ENCODE measurements at places on chromosomes 1 and 21. TPM values are rescaled to one million over a fixed set of nuclear protein-coding genes. Genes with fewer than 3 reads are reported as not detected.

Gene RBBP5
- total RNA-seq, result 25.5 TPM

DNA sequence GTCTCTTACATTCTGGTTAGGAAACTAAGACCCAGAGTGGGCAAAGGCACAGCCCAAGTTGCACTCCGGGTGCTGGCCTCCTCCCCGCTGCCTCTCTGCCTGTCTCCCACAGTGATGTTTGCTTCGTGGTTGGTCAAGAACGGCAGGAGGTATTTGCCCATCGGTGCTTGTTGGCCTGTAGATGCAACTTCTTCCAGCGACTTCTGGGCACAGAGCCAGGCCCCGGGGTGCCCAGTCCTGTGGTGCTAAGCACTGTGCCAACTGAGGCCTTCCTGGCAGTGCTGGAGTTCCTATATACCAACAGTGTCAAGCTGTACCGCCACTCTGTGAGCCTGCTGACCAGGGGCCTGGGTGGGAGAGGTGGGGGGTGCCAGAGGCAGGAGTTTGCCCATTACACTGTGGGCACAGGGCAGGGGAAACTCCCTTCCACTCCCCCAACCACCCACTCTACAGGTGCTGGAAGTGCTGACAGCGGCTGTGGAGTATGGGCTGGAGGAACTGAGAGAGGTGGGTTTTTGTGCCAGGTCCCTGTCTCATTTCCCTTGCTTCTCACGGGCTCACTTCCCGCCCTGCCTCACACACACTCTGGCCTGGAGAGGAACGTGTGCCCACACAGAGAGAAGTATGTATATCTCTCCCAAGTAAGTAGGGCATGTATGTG is 1.9 kb downstream of the BTBD19 start:
- H3K4me1 ChIP-seq, result peaks cover 30% of the 10 kb centered on the region
- H3K36me3 ChIP-seq, result no peaks in the 10 kb centered on the region
- no peaks in the 10 kb centered on the region for H3K27me3 ChIP-seq
- peak; percentile 96 for DNase-seq
- no peak overlapping the region for H3K4me3 ChIP-seq
- H3K27ac ChIP-seq, result peak overlapping the region; percentile 100

- no peaks in the 10 kb centered on the region for H3K4me1 ChIP-seq
- H3K27ac ChIP-seq, result no peak overlapping the region
- no peak for DNase-seq
- H3K36me3 ChIP-seq, result no peaks in the 10 kb centered on the region
- no peak overlapping the region for H3K4me3 ChIP-seq
- H3K27me3 ChIP-seq, result no peaks in the 10 kb centered on the region
Measured at GRCh38 chr1:92882819-92883218, 51.0 kb downstream of the RPL5 start.

GRCh38 chr1:218480588-218481099 is 135.5 kb downstream of the TGFB2 start:
- H3K27me3 ChIP-seq, result no peaks in the 10 kb centered on the region
- H3K27ac ChIP-seq, result peak overlapping the region; percentile 87
- DNase-seq, result no peak
- no peak overlapping the region for H3K4me3 ChIP-seq
- H3K36me3 ChIP-seq, result no peaks in the 10 kb centered on the region

GRCh38 chr1:24018611-24019580 is 38.8 kb upstream of the SRSF10 start:
- no peaks in the 10 kb centered on the region for H3K27me3 ChIP-seq
- H3K4me3 ChIP-seq, result peak overlapping the region; percentile 9
- DNase-seq, result peak; percentile 97
- no peaks in the 10 kb centered on the region for H3K36me3 ChIP-seq
- H3K27ac ChIP-seq, result peak overlapping the region; percentile 92
- H3K4me1 ChIP-seq, result peaks cover 10% of the 10 kb centered on the region

DNA sequence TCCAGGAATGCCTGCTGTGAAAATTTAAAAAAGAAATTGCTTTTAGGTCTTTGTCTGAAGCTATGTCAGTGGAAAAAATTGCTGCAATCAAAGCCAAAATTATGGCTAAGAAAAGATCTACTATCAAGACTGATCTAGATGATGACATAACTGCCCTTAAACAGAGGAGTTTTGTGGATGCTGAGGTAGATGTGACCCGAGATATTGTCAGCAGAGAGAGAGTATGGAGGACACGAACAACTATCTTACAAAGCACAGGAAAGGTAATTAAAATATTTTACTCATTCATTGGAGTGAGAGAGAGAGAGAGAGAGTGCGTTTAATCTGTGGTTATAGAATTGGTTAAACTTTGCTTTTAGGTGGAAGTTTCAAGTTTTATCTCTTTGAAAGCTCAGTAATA is 20.0 kb downstream of the CDC73 start:
- no peaks in the 10 kb centered on the region for H3K27me3 ChIP-seq
- H3K36me3 ChIP-seq, result no peaks in the 10 kb centered on the region
- H3K4me1 ChIP-seq, result no peaks in the 10 kb centered on the region
- DNase-seq, result no peak
- no peak overlapping the region for H3K27ac ChIP-seq

Gene CHIA
- total RNA-seq, result not detected

DNA sequence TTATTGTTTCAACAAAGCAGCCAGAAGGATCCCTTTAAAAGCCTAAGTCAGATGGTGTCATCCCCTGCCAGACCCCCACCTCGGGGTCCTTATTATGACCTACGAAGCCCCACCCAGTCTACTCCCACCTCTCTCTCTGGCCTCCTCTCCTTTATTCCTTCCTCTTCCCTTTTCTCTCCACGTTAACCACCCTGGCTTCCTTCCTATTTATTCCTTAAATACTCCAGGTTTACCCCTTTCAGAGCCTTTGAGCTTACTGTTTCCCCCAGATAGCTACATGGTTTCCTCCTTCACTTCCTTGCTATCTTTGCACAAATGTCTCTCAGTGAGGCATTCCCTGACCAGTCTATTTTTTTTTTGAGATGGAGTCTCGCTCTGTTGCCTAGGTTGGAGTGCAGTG is 12.0 kb upstream of the SLC9A1 start:
- H3K36me3 ChIP-seq, result no peaks in the 10 kb centered on the region
- H3K4me3 ChIP-seq, result no peak overlapping the region
- no peak overlapping the region for H3K27ac ChIP-seq
- no peaks in the 10 kb centered on the region for H3K27me3 ChIP-seq

- H3K27ac ChIP-seq, result no peak overlapping the region
- H3K36me3 ChIP-seq, result no peaks in the 10 kb centered on the region
Measured at GRCh38 chr1:240734001-240734400, 122.0 kb upstream of the GREM2 start.

- no peaks in the 10 kb centered on the region for H3K36me3 ChIP-seq
- DNase-seq, result no peak
- no peaks in the 10 kb centered on the region for H3K4me1 ChIP-seq
Measured at GRCh38 chr1:94552071-94552586, 10.6 kb upstream of the F3 start.

GRCh38 chr1:88371436-88372023 is 312.5 kb upstream of the PKN2 start:
- no peak overlapping the region for H3K4me3 ChIP-seq
- no peaks in the 10 kb centered on the region for H3K27me3 ChIP-seq
- H3K27ac ChIP-seq, result no peak overlapping the region
- no peak for DNase-seq
- no peaks in the 10 kb centered on the region for H3K4me1 ChIP-seq
- no peaks in the 10 kb centered on the region for H3K36me3 ChIP-seq

Gene TCHHL1
- not detected for total RNA-seq

DNA sequence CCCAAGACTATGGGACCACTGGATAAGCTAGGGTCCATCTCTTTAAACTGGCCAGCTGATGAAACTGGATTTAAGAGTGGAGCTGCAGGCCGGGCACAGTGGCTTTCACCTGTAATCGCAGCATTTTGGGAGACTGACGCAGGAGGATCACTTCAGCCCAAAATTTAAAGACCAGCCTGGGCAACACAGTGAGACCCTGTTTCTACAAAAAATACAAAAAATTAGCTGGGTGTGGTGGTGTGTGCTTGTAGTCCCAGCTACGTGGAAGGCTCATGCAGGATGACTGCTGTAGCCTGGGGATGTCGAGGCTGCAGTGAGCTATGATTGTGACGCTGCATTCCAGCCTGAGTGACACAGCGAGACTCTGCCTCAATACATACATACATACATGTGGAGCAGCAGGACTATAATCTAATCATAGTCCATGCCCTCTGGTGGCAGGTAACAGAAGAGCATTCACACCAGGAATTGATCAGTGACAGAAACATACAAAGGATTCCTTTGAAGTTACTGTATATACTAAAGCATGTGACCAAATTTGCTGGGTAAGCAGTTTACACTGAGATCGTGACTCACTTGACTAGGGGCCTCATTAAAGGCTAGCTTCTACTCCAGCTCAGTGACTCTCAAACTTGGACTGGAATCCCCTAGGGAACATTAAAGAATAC is 101.5 kb upstream of the SLFNL1 start:
- H3K27me3 ChIP-seq, result no peaks in the 10 kb centered on the region
- no peaks in the 10 kb centered on the region for H3K4me1 ChIP-seq
- no peak overlapping the region for H3K27ac ChIP-seq

Gene PLCH2
- total RNA-seq, result 12.0 TPM

Gene DDR2
- 47.2 TPM for total RNA-seq

- no peaks in the 10 kb centered on the region for H3K36me3 ChIP-seq
- peaks cover under 1% of the 10 kb centered on the region for H3K4me1 ChIP-seq
- H3K27ac ChIP-seq, result no peak overlapping the region
Measured at GRCh38 chr1:67689267-67690017, 4.4 kb downstream of the GADD45A start.

Gene MAP3K21
- 9.5 TPM for total RNA-seq

Gene HMCN1
- total RNA-seq, result 11.9 TPM

DNA sequence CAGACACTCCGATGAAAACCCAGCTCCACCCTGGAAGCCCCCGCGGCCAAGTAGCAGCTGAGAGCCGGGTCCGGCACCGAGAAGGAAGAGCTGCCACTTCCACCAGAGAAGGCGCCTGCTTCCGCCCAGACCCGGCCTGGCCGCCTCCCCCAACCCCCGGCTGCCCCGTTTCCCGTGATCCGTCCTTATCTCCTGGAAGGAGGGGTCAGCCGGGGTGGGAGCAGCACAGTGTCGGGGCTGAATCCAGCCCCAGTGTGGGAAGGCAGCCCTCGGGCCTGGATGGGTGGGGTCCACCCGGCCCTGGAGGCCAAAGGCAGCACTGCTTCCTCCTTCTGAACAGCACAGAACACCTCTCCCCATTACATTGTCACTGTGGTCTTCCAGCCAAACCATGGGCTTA is 69.4 kb downstream of the MEGF6 start:
- no peak for DNase-seq
- H3K4me1 ChIP-seq, result peaks cover 5% of the 10 kb centered on the region
- H3K4me3 ChIP-seq, result no peak overlapping the region
- peak overlapping the region; percentile 75 for H3K27ac ChIP-seq
- H3K27me3 ChIP-seq, result no peaks in the 10 kb centered on the region

- H3K4me1 ChIP-seq, result no peaks in the 10 kb centered on the region
- DNase-seq, result no peak
- H3K27me3 ChIP-seq, result no peaks in the 10 kb centered on the region
- H3K36me3 ChIP-seq, result no peaks in the 10 kb centered on the region
- H3K27ac ChIP-seq, result no peak overlapping the region
Measured at GRCh38 chr1:39842836-39843235, 40.5 kb downstream of the TRIT1 start.

Gene FLG2
- not detected for total RNA-seq

DNA sequence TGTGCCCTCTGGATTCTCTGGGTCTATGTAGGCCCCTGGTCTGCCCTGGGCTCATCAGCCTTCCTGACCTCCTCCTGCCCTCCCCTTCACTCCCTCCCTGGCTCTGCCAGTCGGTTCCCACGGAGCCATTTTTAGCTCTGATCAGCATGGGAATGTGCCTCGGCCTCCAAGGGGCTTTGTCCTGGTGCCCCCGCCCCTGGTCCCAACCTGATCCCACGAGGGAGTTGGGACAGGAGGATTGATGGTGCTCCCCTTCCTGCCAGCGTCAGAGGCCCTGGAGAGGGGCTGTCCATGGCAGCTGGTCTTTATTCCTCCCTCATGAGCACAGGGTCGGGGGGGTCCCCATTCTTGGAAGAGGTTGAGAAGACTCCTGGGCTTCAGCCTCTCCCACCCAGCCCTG is 24.9 kb downstream of the ETNK2 start:
- peak overlapping the region; percentile 29 for H3K27ac ChIP-seq
- H3K4me3 ChIP-seq, result no peak overlapping the region
- no peaks in the 10 kb centered on the region for H3K36me3 ChIP-seq
- no peaks in the 10 kb centered on the region for H3K27me3 ChIP-seq
- no peak for DNase-seq

- H3K27me3 ChIP-seq, result no peaks in the 10 kb centered on the region
- H3K4me3 ChIP-seq, result no peak overlapping the region
- H3K4me1 ChIP-seq, result no peaks in the 10 kb centered on the region
- no peaks in the 10 kb centered on the region for H3K36me3 ChIP-seq
- no peak for DNase-seq
Measured at GRCh38 chr21:16634515-16634914, 878.3 kb upstream of the CXADR start.

DNA sequence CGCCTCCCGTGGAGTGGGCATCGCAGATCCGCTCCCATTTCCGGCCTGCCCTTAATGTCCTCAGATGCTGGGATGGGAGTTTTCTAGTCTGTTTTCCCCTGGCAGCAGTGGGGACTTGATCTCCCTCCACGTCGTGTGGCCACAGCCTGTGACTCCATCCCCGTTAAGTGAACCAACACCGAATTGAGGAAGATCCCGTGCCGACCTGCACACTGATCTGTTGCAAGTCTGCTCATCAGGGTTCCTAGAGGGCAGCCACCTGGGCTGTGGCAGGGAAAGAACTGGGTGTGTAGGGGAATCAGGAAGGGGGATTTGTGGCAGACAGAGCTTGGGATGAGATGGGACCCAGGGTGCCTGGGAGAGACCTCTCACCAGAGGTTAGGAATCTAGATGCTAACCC is 23.3 kb upstream of the CDK18 start:
- H3K27ac ChIP-seq, result no peak overlapping the region
- no peak for DNase-seq
- H3K4me3 ChIP-seq, result no peak overlapping the region
- peaks cover 3% of the 10 kb centered on the region for H3K4me1 ChIP-seq

Gene VWA5B1
- total RNA-seq, result not detected

Gene PRDM15
- total RNA-seq, result 9.2 TPM

DNA sequence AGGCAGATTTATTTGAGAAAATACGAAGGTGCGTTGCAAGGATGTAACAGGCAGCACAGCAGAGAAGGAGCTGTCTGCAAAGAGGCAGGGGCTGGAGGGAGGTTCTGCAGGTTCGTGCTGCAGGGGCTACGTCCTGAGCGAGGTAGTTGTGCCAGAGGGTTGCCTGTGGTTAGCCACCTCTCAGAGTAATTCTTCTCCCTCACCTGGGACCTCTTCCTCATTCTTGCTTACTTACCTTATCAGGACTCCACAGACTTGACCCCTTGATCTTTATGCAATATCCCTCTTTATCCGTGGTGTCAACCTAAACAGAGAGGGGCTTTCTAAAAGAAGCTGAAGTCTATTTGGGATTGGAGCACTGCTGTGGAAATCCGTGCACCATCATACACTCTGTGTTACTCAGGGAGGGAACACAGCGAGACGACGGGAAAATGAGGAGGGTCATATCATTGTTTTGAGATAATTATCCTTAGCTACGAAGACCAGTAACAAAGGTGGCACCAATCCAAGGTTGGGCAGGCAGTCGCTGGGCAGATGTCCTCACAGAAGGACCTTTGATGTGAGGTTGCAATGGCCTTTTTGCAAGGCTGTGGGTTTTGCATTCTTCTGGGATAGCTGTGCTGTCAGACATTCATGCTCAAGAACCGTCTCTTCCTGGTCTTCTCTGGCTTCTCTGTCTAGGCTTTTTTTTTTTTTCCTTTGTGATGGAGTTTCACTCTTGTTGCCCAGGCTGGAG is 82.8 kb downstream of the WDR4 start:
- DNase-seq, result no peak
- no peaks in the 10 kb centered on the region for H3K27me3 ChIP-seq
- no peak overlapping the region for H3K4me3 ChIP-seq
- H3K36me3 ChIP-seq, result no peaks in the 10 kb centered on the region
